ENCODE measurements at places on chromosomes 1 and 21.

DNA sequence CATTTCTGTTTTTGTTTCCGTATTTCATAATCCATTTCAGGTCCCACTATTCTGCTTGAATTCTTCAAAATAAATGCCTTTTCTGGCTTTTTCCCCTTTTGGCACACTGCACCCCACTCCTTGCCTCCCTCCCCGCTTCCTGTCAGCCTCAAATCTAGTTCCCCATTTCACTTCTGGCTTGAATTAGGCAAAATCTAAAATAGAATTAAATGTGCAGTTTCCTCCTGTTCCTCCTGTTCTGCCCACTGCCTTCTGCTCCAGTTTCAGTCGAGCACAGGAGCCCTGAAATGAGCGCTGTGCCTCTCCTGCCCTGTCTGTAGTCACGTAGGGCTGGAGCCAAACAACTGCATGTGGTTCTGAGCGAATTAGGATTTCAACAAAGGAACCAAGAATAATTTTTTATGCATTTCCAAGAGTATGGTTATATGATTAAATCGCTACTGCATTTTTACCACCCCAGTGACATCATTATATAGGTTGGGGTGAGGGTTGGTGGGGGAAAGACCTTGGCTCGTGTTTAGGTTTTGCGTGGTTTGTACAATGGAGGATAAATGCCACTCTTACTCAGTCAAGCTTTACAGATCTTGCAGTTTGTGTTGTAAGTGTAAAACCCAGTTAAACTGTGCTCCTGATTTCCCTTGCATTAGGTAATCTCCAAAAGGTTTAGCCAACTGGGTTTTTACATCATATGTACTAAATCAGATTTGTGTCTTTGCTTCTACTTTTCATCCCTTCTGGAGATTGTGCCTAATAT is 114.9 kb downstream of the VPS13D start:
- DNase-seq = no peak

DNA sequence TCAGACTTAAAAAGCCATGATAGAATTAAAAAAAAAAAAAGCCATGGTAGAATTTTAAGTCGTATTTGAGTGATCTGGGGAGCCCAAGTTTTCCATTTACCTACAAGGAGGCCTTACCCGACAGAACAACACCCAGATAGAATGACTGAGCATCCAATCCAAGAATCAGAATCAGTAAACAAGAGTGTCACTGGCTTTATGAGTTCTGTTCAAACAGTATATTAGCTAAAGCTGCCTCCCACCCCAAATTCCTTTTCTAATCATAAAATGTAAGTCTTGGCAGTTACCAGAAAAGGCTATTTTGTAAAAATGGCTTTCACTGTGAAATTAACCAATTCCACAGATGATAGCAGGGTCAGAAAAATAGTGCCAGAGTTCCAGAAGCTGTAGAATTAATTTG is 1.2 kb downstream of the GTF2B start:
- no peak for DNase-seq

GRCh38 chr1:77888781-77889642 is 588 bp downstream of the NEXN start:
- DNase-seq = peak; percentile 75

- DNase-seq = no peak
Measured at GRCh38 chr1:202176949-202177927, 16.4 kb upstream of the LGR6 start.

DNA sequence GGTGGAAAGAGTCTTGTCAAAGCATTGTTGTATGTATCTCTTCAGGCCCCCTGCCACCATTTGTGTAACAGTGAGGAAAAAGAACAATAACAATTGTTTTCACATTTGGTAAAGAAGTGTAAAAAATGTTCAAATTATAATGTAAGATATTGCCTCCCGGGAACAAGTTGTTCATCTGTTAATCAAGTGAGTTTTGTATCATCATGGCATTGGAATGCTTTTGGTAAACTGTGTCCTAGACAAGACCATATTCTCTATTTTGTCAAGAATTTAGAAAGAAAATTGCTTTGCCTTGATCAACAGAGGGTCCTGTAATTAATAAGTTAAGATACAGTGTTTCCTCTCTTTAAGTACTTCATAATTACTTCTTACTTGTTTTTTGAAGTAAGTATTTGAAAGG is 692.0 kb upstream of the NR5A2 start:
- DNase-seq = peak; percentile 20

GRCh38 chr1:220809704-220810103 is 23.0 kb downstream of the MTARC1 start:
- DNase-seq = no peak

DNA sequence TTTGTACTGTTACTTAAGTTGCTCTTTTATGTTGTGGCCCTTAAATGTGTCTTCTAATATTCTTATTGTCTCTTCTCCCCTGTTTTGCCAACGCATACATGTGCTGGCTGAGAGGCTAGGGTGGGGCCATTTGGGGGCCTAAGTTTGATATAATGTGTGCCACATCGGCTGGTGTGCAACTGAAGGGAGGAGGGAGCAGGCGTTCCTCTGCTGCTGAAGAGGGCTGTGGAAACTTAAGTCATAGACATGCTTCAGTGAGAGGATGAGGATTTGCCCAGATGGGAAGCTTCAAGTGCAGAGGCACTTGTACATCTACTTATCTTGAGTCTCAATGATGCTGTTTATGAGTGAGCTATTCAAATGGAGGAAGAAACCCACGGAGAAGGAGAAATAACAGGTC is 630.6 kb downstream of the LMO4 start:
- no peak for DNase-seq

DNA sequence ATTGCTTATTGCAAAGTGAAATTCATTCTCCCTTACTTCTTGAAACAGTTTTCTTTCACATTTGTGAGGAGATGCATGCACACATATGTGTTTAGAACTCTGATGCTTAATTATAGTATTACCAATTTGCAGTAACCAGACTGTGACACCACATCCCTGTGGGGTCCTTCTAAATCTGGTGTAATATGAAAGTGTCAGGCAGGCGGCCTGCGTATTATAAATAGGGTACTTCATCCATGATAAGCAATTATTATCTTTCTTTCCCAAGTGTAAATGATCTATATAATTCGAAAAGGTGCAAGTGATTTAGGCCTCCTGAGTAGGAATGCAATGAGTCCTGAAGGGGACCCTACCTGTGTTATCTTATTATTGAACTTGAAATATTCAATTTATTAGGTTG is 876 bp downstream of the EFCAB7 start:
- DNase-seq = no peak

GRCh38 chr1:82260051-82260450 is 459.3 kb downstream of the ADGRL2 start:
- no peak for DNase-seq

DNA sequence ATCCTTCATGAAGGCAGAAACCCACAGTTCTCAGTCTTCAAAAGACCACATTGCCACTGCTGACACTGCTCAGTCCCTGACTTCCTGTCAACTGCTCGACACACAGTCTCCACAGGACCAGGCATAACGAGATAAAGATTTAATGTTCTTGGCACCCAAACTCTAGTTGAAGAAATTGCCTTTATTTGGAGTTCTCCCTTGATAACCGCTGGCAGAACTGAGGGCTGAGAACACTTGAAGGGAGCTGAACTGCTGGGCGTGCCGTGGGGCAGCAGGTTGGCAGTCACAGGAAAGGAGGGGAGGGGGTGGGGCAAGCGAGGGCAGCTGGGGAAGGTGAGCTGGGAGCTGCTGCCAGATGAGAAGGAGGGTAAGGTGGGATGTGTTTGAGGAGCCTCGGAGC is 15.9 kb downstream of the HENMT1 start:
- DNase-seq = no peak

DNA sequence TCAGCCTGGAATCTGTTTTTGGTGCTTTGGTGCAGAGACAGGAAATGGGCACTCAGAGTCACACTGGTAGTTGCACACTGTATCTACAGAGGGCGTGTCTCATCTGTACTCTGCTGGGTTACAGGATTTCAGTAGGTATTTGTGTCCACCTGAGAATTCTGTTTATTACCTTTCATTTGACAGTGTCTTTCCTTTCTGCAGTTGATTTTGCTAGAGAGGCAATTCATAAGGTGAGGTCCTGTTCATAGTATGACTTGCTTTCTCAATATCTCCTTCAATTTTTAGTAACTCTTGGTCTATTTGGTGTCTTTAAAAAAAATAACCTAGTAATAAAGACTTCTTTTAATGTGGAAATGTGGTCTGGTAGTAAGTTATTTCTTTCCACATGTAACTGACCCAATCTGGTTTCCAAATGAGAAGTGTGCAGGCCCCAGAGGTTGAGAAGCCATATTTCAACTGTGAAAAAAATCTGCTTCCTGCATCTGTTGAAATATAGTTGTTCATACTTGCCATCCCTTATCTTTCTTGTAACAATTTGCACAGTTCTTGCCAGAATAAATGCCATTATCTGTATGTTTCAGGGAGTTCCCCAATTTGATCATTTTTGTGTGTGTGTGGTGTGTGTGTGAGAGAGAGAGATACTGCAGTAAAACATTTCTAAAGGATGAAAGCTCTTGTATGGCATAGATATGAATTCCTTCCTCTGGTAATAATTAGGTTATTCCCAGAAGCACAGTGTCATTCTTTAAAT is 78.4 kb upstream of the DNAJC6 start:
- no peak for DNase-seq

DNA sequence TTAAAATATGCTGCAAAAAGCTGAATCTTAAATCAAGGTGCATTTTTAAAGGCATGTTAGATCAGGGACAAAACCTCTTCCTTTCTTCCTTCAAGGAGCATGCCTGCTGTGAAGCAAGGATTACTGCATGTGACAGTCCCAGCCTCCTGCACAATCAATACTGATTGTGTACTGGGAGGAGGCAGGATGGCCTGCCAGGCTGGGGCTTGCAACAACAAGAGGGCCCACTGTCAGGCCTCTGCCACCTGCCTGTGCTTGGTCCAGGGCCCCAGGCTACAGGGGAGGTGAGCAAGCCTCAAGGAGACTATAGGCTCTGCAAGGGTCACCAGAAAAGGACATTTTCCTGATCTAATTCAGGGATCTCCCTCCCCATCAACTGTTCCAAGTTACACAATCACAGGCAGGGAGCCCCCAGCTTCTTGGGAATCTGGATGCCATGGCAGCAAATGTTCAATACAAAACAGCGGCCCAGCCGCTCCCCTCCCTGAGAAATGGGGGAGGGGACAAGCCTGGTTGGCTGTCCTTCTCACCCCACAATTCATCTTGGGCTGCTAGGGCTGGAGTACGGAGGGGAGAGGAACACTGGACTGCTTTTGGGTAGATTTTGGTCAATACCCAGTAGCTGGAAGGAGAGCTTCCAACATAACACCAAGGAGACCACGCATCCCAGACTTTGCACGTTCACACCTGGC is 76.7 kb downstream of the SSBP3 start:
- no peak for DNase-seq
